Kidney capillary endothelial cell (primary cell): ENCODE measurements at places on chromosomes 13 and 19.
A peak's percentile ranks its signal among the peaks of the same experiment; 100 is the strongest.

GRCh38 chr13:25862156-25862555 is 189.7 kb downstream of the SHISA2 start:
- DNase-seq: no peak

DNA sequence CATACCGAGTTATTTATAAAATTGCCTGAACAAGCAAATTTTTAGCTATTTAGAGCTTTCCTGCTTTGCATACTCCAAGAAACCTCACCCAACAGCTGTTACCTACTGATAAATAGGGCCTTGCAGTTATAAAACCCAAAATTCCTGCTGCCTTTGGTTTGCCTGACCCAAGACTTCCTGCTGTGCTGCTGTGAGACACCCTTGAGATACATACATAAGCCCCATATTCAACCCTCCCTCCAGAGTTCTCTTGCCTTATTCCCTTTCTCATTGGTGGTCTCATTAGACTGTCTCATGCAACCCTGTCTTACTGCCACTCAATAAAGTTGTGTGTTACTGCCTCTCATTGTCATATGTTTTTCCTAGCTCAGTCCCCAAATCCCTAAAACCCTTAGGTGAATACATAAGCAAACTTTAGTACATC is 677.6 kb downstream of the UQCRFS1 start:
- DNase-seq: no peak

DNA sequence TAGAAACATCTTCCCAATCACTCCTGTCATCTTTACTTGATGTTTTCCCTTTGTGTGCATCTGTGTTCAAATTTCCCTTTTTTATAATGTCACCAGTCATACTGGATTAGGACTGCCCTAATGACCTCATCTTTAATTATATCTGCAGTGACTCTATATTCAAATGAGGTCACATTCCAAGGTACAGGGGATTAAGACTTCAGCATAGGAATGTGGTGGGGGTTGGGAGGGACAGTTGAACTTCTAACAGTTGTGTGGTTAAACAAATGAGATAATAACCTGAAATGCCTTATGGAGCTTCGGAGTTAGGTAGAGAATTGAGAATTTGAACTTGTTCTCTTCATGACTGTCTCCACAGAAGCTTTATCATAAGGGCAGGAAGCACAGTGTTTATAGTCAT is 23.0 kb downstream of the PAN3 start:
- peak; percentile 26 for DNase-seq

- DNase-seq: no peak
Measured at GRCh38 chr19:38337360-38337653, 1.7 kb downstream of the CATSPERG start.

- peak; percentile 47 for DNase-seq
Measured at GRCh38 chr13:46403851-46404732, 17.0 kb upstream of the RUBCNL start.

GRCh38 chr13:21069561-21070004 is 8.2 kb upstream of the LATS2 start:
- no peak for DNase-seq

GRCh38 chr13:36341718-36342117 is 4.5 kb downstream of the SPART start:
- DNase-seq: no peak

DNA sequence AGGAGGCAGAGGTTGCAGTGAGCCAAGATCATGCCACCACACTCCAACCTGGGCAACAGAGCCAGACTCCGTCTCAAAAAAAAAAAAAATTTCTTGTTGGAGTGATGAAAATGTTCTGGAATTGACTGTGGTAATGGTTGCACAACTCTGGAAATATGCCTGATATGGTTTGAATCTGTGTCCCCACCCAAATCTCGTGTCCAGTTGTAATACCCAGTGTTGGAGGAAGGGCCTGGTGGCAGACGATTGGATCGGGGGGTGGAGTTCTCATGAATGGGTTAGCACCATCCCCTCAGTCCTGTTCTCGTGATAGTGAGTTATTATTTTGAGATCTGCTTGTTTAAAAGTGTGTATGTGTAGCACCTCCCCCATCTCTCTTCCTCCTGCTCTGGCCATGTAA is 41.1 kb upstream of the MAP3K10 start:
- no peak for DNase-seq

DNA sequence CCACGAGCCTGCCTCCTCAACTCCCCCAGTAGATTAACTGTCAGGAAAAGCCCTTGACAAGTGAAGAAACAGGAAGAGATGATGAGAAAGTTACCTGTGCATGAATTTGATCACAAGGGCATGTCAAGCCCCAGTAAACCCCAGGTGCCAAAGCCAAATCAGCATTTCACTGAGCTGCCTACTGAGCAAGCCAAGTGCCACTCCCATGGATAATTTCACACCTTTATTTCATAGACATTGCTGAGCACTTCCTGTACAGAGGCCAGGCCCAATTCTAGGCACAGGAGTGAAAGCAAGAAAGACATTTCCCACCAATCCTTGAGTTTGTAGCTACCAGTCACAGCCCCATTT is 2.4 kb downstream of the GADD45GIP1 start:
- DNase-seq: no peak

- no peak for DNase-seq
Measured at GRCh38 chr13:51057906-51058305, 53.2 kb downstream of the C13orf42 start.

- no peak for DNase-seq
Measured at GRCh38 chr13:48843630-48844380, 131.9 kb upstream of the FNDC3A start.

GRCh38 chr13:24068472-24068871 is 92.0 kb upstream of the SPATA13 start:
- DNase-seq: no peak

- no peak for DNase-seq
Measured at GRCh38 chr13:41562083-41562482, 104.7 kb downstream of the RGCC start.

- no peak for DNase-seq
Measured at GRCh38 chr19:40283414-40284250, 1.5 kb downstream of the AKT2 start.

DNA sequence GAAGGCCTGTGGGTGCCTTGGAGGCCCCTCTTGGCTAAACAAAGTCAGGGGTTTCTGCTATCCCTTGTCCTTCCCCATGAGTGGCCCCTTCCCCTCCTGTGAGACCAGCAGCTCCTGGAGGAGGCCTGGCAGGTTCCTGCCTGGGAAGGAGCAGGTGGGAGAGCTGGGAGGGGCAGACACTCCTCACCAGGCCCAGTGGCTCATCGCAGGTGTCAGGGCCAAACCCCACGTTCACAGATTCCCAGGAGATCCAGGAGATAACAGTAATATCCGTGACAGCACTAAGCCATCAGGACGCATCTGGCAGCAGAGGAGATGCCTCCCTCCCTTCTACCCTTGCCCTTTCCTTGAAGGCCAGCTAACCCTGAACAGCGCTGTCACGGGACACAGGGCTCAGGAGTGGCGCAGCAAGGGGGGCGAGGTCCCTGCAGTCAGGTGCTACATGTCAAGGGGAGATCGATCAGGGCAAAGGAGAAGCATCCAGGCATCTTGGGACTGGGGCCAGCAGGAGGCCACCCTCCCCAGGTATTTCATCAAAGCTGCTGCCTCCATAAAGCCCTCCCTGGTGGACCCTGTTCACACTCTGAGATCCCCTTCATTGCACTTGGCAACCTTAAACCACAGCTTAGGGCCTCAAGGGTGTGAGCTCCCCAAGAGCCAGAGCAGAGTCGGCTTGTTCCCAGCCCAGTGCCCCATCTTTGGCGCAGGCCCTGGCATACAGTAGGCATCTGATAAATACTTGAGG is 4.8 kb downstream of the CEBPA start:
- DNase-seq: no peak

- DNase-seq: no peak
Measured at GRCh38 chr19:49436381-49437017, 4.8 kb downstream of the SLC17A7 start.

DNA sequence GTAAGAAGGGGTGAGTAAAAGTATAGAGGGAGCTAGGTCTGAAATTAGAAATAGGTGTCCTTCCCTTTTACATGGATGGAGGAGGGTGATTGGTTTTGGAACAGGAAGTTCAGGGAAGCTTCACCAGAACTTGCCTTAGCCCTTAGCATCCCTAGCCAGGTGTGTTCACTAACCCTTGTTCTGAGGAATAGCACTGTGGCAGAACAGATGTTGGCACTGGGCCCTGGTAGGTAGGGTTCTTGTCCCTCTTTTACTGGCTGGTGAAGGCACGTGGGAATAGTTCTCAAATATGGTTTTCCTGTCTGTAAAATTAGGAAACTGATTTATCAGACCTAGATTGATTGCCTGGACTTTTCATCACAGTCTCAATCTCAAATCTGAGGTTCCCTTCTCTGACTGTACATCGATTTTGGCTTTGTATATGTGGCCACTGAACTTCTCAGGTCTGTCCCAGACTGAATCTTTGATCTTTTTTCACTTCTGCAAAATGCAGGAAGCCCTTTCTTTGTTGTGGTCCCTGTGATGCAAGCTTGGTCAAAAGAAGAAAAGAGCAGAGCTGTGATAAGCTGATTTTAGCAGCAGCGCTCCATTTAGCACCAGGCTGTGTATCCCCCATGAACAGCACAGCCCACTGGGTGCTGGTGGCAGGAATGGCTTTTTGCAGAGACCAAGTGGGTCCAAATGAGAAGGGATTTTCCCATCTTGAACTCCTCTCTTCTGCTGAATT is 86.2 kb upstream of the HTR2A start:
- DNase-seq: no peak

DNA sequence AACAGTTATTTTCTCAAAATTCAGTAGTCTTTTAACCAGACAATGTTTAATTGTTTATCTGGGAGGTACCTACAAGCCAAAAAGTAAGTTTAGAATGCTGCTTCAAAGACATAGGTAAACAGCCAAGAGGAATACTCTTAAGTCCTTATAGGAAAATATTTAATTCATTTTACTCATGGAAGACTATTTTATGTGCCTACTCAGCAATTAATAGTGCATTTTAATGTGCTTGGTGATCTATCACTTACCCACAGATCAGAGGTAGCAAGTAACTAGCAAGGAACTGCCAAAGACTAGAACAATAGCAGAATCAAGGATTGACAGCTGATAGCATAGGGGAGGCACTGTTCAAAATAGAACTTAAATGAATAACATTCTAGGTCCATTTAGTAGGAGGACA is 60.4 kb downstream of the DNAJC15 start:
- DNase-seq: no peak

GRCh38 chr19:30093966-30094755 is 152.1 kb downstream of the URI1 start:
- no peak for DNase-seq

- DNase-seq: no peak
Measured at GRCh38 chr13:105660561-105660960, 874.9 kb downstream of the EFNB2 start.

DNA sequence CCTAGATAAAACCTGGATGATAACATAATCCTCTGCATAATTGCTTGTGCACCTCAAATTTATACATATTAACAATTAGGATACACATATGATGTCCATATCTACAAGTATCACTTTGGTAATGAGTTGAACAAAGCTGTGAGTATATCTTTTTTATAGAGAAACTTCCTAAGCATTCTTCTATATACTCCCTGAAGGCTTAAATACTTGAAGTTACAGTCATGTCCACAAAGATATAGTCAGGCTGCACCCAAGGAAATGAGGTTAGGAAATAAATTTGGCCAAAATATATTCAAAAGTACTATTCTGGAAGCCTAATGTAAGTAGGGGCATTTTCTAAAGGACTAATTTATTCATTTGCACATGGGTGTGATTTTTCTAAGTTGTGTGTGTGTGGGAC is 761.5 kb downstream of the PCDH9 start:
- no peak for DNase-seq

DNA sequence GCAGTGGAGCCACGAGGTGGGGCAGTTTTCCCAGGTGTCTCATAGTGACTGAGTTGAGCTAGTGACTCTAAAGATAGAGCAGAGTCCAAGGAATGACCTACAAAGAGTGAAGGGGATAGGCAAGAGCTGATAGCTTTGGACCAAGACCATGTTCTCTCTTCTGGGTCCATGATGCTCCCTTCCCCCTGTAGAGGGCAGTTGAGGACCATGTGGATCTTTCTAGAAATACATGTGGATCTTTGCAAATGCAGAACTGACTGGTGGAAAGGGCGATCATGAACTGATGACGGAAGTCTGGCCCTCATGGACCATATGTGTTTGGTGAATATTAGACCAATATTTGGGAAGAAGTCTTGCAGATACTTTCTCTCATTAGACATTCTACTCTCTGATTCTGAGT is 6.9 kb downstream of the PSG1 start:
- DNase-seq: no peak

DNA sequence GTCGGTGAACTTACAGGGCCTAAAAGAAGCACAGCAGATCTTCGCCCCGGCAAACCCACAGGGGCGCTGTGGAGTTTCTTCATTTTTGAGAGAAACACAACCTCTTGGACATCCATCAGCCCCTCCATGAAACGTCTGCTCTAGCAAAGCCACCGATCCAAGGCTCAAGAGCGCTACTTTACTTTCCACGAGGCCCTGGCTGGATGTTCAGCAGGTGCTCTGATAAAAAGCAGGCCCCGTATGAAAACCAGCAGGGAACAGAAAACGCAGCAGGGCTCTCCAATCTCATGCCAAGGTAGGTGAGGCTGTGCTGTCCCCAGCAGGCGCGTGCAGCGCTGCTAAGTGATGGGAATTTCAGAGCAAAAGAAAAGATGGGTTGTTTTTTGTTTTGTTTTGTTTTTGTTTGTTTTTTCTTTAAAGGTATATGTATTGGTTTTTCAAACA is 86.7 kb downstream of the IRS2 start:
- no peak for DNase-seq

DNA sequence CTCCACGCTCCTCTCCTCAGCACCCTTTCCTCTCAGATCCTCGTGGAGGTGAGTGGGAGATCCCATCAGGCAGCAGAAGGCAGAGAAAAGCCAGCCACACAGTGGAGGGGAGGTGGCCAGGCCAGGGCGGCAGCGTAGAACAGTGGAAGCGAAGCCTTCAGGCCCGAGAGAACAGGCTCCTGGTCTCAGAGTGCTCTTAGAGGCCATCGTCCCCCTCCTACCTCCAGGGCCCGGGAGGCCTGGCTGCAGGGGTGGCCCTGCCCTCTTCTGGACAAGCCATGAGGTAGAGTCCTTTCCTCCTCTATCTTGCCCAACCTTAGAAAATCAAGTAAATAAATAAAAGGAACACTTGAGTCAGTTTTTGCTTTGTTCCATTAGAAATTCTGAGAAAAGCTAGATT is 202.0 kb downstream of the KATNAL1 start:
- DNase-seq: no peak

- DNase-seq: no peak
Measured at GRCh38 chr13:45875951-45876350, 24.4 kb upstream of the SIAH3 start.

DNA sequence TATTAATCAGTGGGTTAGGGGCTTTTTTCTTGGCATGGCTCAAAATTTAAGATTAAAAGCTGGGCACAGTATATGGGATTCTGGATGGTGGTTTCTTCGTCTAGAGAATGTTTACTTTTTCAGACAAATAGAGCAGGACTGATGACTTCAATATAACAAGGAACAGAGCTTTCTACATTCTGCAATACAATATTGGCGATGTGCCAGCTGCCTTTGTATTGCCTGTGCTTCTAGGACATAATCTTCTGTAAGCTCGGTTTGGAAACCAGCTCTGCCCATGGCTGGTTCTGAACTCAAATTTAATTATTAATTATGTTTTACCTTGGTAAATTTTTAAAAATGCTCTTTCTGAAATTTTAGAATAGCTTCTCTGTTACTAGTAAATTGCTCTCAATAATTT is 139.1 kb upstream of the TRPC4 start:
- no peak for DNase-seq

GRCh38 chr13:113364901-113365582 is 1.1 kb upstream of the GRTP1 start:
- DNase-seq: no peak

- no peak for DNase-seq
Measured at GRCh38 chr13:24129914-24130774, 30.4 kb upstream of the SPATA13 start.
